NB4 (cell line): ENCODE measurements at places on chromosomes 5 and 9.

DNA sequence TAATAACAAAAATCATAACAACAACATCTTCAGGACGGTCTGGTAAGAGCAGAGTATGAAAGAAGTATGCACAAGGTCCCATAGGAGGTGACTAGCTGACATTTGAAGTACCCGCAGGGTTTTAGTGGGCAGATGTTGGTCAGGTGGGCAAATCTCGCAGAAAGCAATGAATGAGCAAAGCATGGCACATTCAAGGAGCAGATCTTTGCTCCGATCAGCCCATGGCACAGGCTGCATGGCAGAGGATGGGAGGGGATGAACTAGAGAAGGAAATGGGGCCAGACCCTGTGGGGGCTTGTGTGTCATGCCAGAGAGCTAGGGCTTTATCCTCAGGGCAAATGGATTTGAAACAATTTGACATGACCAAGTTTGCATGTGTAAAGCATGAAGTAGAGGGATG is 90.0 kb downstream of the SEMA6A start:
- DNase-seq, result no peak

- no peak for DNase-seq
Observed at GRCh38 chr9:130201974-130202373, 29.8 kb downstream of the NCS1 start.

DNA sequence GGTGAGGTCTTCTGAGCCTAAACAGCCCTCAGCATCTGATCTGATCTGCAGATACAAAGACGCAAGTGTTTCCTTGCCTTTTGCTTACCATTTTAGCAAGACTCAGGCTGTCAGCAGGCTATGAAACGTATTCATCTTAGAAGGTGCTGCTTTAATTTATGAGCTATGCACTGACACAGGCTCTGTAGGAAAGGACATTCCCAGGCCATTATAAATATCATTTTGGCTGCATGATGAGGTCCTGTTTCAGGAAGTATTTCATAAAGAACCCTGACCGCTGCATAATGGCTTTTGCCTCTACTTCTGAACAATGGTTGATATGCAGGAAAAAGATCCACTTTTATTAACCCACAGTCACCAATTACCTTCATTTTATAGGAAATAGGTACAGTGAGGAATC is 98.4 kb upstream of the CAST start:
- DNase-seq, result no peak

GRCh38 chr5:32089146-32090000 is 84.7 kb downstream of the GOLPH3 start:
- no peak for DNase-seq

DNA sequence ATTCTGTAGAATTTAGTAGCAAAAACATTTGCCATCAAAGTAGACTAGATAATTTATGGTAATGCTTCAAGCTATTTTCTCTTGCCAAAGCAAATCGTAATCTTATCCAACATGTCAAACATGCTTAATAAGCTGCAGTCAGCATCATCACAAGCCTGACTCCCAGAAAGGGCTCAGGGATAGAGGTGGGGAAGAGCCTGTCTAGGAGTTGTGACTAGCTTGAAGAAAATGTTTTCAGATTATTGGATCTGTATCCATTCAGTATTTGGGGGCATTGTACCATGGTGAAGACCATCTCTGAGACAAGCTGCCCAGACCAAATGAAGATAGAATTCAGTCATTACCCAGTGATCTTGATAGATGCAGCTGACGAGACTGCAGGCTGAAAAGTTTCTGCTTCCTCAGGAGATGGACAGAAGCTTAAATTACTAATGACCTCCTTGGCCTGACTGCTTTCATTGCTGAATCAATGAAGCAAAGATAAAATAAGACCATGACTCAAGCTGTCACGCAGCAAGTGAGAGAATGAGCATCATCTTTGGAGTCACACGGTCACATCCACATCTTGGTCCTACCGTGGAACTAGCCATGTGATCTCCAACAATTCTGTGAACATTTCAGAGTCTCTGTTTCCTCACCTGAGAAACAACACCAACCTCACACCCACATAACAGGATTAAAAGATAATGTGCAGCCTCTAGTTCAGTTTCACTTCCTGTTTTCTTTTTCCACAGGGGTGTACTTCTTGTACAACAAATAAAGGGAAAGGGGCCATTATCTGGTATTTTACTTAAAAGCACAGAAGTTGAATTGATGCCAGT is 9.4 kb downstream of the ERAP2 start:
- DNase-seq, result peak; percentile 73

GRCh38 chr5:63602971-63603370 is 359.3 kb downstream of the HTR1A start:
- no peak for DNase-seq

DNA sequence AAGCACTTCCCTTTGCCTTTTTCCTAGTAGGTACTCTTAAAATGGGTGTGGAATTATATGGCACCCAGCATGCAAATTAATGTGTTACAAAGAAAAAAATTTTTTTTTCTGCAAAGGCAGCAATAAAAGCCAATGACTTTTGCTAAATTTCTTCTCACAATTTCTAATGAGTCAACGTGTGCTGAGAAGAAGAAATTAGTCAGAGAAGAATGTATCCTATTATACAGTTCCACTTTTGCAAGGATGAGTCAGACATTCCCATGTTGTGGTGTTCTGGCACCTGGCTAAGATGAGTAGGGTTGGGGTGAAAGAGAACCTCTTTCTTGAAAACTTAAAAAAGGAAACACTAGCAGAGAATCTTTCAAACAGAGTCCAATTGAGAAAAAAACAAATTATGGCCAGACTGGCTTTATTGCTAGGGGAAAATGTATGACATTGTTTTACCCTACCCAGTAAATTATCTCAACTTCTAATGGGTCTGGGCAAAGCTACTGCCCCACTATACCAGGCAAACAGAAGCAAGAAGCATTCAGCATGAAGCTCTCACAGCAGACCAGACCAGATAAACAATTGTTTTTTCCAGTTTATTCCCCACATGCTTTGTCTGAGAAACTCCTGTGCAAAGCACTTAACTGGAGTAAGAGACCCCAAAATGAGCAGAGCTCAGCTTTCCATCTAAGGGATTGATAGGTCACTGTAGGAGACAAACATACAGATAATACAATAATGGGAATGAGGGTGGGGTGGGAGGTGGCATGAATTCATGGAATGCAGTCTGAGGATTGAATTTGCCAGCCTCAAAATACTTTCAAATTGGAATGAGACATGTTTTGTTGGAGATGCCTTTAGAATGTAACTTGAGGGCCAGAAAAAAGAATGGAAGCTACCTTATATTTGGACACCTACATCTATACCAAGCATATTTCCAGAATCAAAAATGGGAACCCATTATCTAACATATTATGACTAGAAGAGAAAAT is 220.8 kb upstream of the RFX3 start:
- DNase-seq, result peak; percentile 86

DNA sequence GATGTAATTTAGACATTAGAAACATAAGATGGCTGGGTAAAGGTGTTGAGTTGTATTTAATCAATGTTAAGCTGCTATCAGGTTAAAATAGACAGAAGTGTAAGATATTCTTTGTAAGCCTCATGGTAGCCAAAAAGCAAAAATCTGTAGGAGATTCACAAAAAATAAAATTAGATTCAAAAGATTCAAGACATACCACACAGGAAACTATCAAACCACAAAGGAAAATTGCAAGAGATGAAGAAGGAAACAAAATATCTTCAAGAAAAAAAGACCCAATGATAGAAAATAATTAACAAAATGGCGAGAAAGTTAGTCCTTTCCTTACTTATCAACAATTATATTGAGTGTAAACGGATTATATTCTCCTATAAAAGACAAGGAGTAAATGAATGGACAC is 15.3 kb downstream of the XRCC4 start:
- DNase-seq, result no peak

DNA sequence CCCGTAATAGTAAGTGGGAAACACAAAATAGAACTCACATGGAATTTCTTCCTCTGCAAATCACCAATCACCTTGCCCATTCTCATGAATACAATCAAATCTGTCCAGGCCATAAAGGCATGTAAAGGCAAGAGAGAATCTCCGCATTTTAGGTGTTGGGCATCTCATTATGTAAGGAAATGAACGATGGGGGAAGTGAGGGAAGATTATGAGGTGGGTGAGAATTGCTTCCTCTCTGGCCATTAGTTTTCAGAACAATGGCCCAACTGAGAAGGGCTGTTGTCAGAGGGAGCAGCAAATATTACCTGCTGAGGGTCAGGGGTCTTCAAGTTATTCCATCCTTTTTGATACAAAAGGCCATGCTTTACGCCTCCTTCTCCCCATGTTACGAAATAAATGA is 455.1 kb downstream of the ARHGEF28 start:
- no peak for DNase-seq

DNA sequence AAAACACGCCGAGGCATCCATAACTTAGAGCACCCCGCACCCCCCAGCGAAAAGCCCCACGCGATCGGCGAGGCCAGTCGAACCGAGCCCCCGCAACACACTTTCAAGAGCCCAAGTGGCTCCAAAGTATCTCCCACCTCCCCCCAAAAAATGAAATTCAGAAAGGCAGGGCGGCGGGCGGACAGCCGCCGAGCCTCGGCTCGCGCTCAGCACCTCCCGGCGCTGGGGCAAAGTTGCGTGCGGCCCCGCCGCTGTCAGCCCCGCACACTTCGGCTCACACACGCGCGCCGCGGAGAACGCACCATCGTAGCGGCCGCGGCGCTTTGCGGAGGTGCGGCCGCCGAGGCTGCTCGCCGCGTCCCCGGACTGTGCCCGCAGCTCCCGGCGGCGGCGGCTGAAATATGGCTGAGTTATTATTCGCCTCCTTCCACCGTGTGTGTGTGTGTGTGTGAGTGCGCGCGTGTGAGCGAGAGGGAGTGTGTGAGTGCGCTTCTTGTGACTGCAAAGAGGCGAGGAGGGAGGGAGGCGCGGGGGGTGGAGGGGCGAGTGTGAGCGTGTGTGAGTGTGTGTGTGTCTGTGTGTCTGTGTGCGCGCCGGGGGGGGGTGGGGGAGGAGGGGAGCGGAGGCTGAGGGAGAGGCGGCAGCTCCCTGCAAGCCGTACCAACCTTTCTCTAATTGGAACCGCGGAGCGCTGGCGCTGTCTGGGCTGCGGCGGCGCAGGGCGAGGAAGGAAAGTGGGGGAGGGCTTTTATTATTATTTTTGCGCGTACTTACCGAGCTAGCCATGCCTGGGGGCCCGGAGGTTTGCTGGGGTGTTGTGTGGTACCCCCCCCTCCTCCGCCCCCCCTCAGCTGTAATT is 599 bp downstream of the MLLT3 start:
- DNase-seq, result peak; percentile 90

- no peak for DNase-seq
Observed at GRCh38 chr5:38613992-38614836, 57.8 kb upstream of the LIFR start.

DNA sequence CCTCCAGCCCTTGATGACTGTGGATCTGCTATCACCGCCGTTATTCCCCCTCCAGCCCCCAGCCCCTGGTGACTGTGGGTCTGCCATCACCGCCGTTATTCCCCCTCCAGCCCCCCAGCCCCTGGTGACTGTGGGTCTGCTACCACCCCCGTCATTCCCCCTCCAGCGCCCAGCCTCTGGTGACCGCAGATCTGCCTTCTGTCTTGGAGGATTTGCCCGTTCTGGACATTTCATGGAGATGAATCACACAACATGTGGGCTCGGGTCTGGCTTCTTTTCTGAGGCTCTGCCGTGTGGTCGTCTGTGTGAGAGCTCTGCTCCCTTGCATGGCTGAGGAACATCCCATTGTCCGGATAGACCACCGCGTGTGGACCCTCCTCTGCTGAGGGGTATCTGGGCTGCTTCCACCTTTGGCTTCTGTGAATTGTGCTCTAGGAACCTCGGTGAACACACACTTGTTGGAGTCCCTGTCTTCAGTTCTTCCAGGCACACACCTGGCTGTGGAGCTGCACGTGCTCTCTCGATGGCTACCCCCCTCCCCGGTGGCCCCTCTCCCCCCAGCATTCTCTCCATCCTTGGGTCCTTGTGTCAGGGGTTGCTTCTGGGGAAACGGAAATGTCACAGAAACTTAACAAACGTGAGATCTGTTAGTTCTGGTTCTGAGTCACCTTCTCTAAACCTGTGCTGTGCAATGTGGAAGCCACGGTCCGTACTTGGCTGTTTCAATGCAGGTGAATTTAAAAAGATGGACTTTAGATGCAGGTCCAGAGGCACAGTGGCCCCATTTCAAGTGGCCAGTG is 105.3 kb upstream of the COL5A1 start:
- no peak for DNase-seq

- DNase-seq, result no peak
Observed at GRCh38 chr5:5902678-5903646, 475.4 kb downstream of the MED10 start.

- no peak for DNase-seq
Observed at GRCh38 chr9:132182314-132183091, 20.6 kb downstream of the NTNG2 start.

DNA sequence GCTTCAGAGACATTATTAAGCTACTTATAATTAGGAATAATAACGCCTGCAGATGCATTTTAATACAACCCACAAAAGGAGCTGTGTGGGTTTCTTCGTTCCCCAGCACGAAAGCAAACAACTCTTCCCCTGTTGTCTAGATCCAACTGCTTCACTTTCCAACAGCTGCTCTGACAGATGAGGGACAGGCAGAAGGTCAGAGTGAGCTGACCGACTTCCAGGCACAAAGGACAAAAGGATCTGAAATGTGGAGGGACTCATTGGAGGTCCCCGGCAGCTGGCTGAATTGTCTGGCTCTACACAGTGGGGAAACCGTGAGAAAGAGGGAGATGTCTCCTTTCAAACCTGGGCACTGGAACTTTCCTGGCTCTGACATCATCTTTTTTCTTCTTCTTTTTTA is 79.1 kb upstream of the ALDH1B1 start:
- no peak for DNase-seq
